ENCODE measurements at places on chromosomes 11 and 22. TPM values are rescaled to one million over a fixed set of nuclear protein-coding genes. Genes with fewer than 3 reads are reported as not detected.

MOGAT2 gene
- 172 TPM for total RNA-seq

C11orf42 gene
- total RNA-seq, result not detected

PRG2 gene
- 1.6 TPM for total RNA-seq

DDTL gene
- total RNA-seq, result not detected

FANCF gene
- total RNA-seq, result 4.3 TPM

SLC5A4 gene
- not detected for total RNA-seq

SERPIND1 gene
- total RNA-seq, result 261 TPM

ESAM gene
- total RNA-seq, result 10.5 TPM

MFNG gene
- 8.0 TPM for total RNA-seq

OR52H1 gene
- 0.18 TPM for total RNA-seq

ATL3 gene
- total RNA-seq, result 29.8 TPM

TRIM64C gene
- not detected for total RNA-seq

OR52N5 gene
- total RNA-seq, result 0.10 TPM

ALDH3B1 gene
- total RNA-seq, result 3.2 TPM

DBX1 gene
- not detected for total RNA-seq

POGLUT3 gene
- 7.2 TPM for total RNA-seq
